ENCODE measurements at places on chromosomes 11 and 22.

DNA sequence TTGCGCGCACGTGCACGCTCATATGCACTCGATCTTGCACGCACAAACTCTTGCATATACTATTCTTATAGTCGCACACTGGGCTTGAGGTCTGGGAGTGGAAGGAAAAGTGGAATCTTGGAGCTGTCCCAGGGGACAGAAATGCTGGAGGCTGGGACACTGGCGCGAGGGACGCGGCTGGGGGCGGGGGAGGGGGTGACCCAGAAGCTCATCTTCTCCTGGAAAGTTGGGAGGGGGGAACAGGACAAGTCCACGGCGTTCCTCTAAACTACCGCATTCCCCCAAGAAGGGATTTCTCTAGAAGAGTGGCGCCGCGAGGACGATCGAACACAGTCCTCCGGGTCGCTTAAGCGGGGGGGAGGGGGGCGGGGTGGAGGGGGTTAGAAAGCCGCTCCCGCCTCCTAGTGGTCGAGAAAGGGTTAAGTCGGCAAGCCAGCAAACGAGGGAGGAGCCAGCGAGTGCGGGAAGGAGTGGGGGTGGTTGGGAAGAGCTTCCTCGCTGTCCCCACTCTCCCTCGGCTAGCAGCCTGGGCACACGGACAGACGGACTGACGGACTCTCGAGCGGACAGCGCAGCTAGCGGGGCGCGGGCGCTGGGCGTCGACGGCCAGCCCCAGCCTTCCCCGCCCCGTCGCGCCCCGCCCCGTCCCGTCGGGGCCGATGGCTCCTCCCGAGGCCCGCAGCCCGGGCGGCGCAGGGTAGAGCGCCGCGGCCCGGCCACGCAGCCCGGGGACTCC lies at the start of gene RTN4RL2:
RTN4RL2 (plus strand) TSS at position 507 of the 736 bp plus-strand sequence. CDS start 338 bp downstream, outside the sequence.
- no peak for DNase-seq

DNA sequence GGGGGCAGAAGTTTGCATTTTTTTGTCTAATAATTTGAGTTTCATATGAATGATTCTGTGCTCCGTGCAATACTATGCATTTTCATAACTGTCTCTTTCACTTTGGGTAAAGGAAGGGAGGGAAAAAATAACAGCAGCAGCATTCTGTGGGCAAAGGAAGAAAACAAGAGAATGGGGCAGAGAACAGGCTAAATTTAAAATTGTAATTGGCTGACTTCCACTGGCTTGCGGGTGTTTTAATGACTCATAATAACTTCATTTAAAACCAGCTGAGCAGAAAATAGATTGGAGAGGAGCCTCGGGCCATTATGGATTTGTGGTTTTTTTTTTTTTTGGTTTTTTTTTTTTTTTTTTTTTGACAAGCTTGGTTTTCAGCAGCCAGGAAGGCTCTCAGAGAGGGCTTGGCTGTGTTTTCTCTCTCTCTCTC lies 107.4 kb downstream of the ZBTB16 start:
- no peak for DNase-seq

DNA sequence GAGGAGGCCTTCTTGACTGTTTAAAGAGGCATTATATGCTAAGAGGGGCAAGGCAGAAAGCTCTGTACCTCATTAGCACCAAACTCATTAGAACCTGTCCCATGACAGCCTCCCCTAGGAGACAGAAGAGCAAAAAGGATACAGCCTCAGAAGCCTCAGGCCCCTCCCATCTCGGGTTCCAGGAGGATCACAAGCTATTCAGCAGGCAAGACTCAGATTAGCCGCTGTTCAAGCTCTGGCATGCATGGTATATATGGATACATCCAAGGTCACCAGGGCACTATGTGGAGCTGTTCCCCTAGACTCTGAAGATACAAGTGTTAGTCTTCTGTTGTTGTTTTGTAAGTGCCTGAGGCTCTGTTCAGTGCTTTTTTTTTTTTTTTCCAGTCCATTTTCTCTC lies 32.1 kb downstream of the ATXN10 start:
- no peak for DNase-seq

DNA sequence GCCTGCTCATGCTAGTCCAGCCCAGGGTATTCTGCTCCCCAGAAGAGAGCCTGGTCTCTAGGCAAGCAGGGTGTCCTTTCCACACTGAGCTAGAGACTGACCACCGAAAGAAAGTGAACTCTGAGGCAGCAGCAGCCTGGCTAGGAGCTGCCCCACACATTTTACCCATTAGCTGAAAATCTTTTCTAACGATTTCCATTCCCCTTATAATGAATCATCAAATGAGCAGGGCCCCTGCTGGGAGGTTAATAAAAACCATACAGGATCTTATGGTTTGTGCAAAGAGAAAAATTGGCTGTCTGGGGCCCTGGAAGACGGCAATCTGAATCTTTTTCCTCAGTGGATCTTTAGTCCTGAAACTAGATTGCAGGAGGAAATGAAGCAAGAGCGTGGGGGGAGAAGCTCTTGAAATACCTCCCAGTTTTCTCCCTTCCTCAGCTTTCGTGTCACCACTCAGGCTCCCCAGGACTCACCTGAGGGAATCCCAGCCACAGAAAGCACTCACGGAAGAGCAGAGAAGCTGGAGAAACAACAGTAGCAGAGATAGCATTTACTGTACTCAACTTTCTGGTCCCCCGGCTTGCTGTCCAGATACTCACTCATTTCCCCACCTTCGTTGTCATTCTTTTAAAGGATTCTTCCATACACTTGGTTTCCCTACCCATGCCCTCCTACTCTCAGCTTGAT lies 74.7 kb upstream of the CD44 start:
- no peak for DNase-seq

DNA sequence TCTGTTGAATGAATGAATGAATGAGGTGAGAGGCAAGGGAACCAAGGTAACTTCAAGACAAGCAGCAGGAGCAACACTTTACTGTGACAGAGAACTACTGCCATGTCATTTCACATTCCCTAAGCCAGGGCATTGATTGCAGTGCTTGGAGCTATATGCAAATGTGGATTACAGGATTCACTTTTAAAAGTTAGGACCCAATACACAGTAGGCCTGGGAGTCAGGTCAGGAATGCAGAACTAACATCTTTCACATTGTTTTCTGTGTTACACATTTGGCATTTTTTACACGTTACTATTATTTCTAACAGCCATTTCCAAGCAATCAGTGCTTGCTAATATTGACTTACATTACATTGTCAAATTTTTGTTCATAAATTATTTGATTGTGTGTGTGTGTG lies 26.2 kb upstream of the ME3 start:
- DNase-seq, result no peak
